Skeletal muscle tissue (tissue), 5 donors: ENCODE measurements at places on chromosomes 2 and 18. TPM values are rescaled to one million over a fixed set of nuclear protein-coding genes. Genes with fewer than 3 reads are reported as not detected.

The L3MBTL4 gene
- 5.2 TPM for total RNA-seq

The MARCHF4 gene
- not detected for total RNA-seq

The MFF gene
- 65.8 TPM for total RNA-seq

The GNAL gene
- 2.6 TPM for total RNA-seq

The SGO2 gene
- 1.0 TPM for total RNA-seq

The DUSP2 gene
- 4.2 TPM for total RNA-seq

The RAX gene
- total RNA-seq: not detected

The GTF2A1L gene
- total RNA-seq: not detected

The MC2R gene
- not detected for total RNA-seq
